ENCODE measurements at places on chromosomes 5 and 9. TPM values are rescaled to one million over a fixed set of nuclear protein-coding genes. Genes with fewer than 3 reads are reported as not detected.

Gene GPR151
- polyA plus RNA-seq = not detected

GRCh38 chr5:179169836-179170235 is 109.7 kb downstream of the ZNF354C start:
- DNase-seq = no peak

GRCh38 chr5:111635151-111635902 is 121.7 kb downstream of the NREP start:
- DNase-seq = no peak

GRCh38 chr9:117719161-117719920 is 15.1 kb downstream of the TLR4 start:
- DNase-seq = no peak

Gene CDC20B
- not detected for polyA plus RNA-seq

Gene CCNO
- polyA plus RNA-seq = 2.8 TPM

GRCh38 chr5:149829954-149830353 is 99.8 kb downstream of the PPARGC1B start:
- DNase-seq = no peak

GRCh38 chr5:167723254-167723871 is 568.1 kb upstream of the WWC1 start:
- peak; percentile 36 for DNase-seq

GRCh38 chr5:136208916-136209315 is 16.0 kb upstream of the SMIM32 start:
- no peak for DNase-seq

Gene FAM151B
- polyA plus RNA-seq = 0.62 TPM

Gene MLANA
- not detected for polyA plus RNA-seq

GRCh38 chr5:81896764-81897163 is 75.1 kb upstream of the ATG10 start:
- no peak for DNase-seq

GRCh38 chr9:99249619-99250018 is 27.5 kb downstream of the SEC61B start:
- no peak for DNase-seq

- DNase-seq = no peak
These were observed 194.0 kb downstream of the IRX2 start for GRCh38 chr5:2557435-2557834.

DNA sequence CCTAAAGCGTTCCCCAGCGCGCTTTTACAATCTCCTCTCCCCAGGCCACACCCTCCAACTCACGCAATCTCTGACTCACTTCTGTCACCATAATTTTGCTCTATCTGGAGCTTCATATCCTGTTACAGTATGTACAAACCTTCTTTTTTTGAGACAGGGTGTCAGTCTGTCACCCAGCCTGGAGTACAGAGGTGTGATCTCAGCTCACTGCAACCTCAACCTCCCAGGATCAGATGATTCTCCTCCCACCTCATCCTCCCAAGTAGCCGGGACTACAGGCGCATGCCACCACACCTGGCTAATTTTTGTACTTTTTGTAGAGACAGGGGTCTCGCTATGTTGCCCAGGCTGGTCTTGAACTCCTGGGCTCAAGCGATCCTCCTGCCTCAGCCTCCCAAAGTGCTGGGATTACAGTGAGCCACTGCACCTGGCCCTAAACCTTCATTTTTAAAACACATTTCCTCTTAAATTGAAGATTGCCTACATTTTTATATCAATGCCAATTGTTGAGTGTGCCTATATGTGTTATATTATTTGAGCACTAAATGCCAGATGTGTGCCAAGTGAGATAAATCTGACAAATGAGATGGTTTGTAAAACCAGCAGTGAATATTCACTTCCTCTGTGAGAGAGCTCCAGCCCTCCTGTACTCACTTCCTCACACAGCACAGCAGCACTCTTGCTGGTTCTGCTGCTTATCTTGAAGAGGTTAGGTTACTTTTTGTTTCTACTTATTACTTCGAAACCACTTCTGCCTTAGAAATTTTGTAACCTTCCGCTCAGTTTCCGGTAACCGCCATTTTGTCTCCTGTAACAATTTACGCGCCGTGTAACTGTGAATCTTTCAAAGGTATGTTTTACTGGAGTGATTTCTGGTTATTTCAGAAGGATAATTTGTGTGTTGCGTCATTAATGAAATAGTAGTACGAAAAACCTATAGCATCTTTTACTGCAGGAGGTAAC is 57.9 kb downstream of the DOCK8 start:
- DNase-seq = no peak

Gene PCSK1
- 0.48 TPM for polyA plus RNA-seq

DNA sequence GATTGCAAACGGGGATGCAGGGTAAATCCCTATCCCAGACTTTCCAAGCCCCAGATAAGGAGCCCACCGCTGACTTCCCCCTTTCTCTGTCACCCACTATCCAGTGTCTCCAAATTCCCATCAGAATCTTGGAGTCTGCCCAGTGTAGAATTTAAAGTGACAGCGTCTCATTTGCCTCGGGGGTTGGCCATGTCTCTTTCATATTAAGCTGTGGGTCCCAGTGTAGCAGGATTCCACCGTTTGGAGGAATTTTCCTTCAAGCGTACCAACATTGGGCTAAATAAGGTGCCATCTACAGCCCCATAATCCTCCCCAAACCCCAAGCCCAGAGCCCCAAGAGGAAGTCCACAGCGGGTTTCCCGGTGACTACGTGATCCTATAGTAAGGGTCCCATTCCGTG is 1.1 kb downstream of the BRINP1 start:
- DNase-seq = no peak

Gene SLC27A6
- 3.9 TPM for polyA plus RNA-seq

DNA sequence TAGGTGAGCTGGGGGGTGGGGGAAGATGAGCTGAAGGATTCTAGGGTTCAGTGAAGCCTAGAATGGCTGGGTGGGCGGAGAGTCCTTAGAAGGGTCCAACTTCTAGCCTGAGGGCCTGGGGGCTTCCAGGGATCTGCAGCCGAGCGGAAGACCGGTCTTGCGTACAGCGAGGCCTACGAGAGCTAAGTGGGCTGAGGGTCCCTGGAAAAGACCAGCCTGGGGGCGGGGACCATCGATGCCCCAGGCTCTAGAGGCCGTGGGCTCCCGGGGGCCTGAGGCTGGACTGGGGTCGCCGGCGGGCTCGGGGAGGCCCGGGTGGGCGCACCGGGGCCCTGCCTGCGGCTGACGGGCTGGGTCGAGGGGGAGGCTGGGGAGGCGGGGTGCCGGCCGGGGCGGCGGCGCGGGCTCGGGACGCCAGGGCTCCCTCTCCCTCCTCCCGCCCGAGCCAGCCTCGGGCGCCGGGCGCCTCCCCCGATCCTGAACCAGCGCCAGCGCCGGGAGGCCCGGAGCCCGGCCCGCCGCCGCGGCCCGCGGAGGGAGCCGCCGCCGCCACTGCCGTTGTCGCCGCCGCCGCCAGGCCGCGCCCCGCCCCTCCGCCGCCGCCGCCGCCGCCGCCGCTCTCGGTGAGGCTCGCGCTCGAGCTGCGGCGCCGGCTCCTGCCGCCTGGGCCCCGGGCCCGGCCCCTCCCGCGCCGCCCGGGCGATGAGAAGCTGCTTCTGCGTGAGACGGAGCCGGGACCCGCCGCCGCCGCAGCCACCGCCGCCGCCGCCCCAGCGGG is at the start of gene MVB12B:
Gene MVB12B, plus strand, starts transcription at position 602 of the 778 bp plus-strand sequence. Its CDS starts 101 bp downstream, at position 703.
- no peak for DNase-seq

GRCh38 chr9:113542741-113543140 is 79.2 kb downstream of the RGS3 start:
- no peak for DNase-seq

Gene GRM6
- not detected for polyA plus RNA-seq
